Myocyte (in vitro differentiated cells): ENCODE measurements at places on chromosomes 5 and 9. TPM values are rescaled to one million over a fixed set of nuclear protein-coding genes. Genes with fewer than 3 reads are reported as not detected.

Gene PCDHGA9
- total RNA-seq = 0.88 and 1.7 TPM in 2 replicates

DNA sequence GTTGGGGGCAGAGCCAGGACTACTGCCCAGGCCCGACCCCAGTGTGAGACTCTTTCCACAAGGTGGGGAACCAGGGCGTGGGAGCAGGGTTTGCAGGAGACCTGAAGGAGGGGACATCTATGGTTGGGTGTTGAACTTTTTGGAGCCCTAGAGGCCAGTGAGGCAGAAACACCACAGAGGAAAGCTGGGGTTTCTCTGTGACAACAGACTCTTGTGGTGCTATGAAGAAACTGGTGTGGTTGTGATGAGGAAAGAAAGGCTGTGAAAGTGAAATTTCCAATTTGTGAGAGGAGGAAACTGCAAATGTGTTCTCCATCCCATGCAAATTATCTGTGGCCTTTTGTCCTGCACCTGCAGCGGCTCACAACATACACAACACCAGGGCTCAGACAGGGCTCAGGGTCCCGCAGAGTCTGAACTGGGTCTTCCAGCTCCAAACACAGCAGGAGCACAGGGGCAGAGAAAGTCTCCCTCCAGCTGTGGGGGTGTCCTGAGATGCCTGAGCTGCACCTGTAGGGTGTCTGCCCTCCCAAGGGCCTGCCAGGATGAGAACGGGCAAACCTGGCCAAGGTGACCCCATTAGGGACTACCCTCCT, 51.4 kb upstream of the GRHPR start:
- DNase-seq = no peak

DNA sequence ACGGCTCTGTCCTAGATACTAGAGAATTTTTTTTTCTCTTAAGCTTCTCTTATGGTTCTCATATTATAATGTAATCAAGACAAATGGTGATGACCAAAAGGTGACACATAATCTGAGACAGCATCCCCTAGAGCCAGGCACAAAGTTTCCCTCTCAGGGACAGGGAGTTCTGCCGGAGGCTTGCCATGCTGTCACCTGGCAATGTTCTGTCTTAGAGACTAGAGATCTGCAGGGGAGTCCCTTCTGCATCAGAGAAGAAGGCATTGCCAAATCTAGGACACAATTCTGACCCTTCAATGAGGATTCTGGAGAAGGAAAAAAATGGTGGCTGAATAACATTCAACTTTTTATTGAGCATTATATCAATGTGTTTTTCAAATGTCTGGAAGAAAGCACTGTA, 261.2 kb upstream of the TRPC7 start:
- DNase-seq = no peak

DNA sequence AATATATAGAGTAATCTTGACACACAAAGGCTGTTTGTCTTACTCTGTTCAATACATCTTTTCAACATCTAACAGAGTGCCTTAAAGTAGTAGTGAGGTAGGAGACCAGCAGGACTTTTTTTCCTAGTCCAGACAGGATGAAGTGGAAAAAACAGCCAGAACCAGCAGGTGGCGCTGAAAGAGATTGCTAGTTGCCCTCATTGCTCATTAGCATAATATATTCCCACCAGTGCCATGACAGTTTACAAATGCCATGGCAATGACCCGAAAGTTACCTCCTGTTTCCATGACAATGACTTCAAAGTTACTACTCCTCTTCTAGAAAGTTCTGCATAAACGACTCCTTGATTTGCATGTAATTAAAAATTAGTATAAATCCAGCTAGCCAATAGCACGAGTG, 387.4 kb downstream of the ACTL7B start:
- DNase-seq = peak; percentile 56

- DNase-seq = peak; percentile 30
Observed at GRCh38 chr5:157463621-157464518, 3.9 kb downstream of the NIPAL4 start.

- DNase-seq = no peak
Observed at GRCh38 chr9:109320331-109320741, 523 bp downstream of the EPB41L4B start.

DNA sequence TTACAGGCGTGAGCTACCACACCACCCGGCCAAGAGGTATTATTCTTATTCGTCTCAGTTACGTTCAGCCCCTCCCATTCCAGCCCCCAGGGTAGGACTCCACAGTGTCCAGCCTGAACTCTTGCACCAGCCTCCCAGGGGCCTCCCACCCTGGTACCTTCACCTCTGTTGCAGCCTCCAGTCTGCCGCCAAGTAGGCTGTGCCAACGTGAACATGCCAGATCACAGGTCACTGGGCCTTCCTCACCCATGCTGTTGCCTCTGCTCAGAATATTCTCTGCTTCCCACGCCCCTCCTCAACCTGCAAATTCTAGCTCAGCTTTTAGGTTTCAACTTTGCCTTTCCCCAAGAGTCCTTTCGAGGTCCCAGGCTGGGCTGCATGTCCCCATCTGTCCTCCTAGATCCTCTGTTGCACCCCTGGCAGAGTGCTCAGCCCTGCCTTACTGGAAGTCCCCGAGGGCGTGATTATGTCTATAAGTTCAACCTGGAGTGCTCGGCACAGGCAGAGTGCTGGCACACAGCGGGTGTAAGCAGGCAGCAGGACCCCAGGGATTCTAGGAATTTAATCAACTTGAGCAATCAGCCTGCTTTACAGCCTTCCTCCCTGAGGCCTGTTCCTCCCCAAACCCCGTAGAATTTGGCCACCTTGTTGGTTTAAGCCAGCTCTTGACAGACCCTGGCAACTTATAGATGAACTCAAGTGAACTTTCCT, 13.1 kb upstream of the STXBP1 start:
- DNase-seq = no peak

- DNase-seq = no peak
Observed at GRCh38 chr9:136507992-136508375, 25.1 kb upstream of the SEC16A start.

DNA sequence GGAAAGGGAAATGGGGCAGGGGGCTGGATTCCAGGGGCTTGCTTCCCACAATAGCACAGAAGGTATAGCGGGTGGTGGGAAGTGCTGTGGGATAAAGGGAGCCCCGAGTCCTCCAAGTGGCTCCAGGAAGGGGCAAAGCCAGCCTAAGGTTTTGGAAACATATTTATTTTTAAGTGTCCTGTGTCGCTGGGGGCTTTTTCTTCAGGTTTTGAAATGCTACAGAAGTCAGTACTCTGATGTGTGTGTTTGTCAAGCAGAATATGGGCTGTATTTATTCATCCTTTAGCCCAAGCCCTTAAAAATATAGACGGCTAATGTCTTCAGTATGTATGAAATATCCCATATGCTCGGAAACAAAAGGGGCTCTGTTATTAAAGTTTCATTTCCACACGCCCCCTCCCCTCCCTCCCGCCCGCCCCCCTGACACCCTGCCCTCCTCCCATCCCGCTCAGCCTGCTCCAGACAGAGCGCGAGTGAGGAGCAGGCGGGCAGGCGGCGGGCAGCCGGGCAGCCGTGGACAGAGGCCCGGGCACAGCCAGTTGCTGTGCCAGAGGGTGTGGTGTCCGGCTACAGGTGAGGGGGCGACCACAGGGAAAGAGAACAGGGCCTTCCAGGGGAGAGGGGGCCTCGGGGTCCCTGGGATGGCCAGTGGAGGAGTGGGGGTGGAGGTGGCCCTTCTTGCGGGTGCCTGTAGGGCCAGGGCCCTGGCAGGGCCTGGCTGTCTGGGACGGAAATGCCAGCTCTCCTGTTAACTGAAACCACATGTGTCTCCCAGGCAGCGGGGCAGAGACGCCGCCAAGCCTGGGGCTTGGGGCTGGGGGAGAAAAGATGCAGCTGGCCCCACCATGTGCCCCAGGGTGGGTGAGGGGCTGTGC, 39.6 kb upstream of the SYNPO start:
- DNase-seq = no peak

Gene DND1
- total RNA-seq = 0.52 and 1.0 TPM in 2 replicates

- DNase-seq = peak; percentile 32
Observed at GRCh38 chr5:34490506-34491250, 165.4 kb upstream of the RAI14 start.

DNA sequence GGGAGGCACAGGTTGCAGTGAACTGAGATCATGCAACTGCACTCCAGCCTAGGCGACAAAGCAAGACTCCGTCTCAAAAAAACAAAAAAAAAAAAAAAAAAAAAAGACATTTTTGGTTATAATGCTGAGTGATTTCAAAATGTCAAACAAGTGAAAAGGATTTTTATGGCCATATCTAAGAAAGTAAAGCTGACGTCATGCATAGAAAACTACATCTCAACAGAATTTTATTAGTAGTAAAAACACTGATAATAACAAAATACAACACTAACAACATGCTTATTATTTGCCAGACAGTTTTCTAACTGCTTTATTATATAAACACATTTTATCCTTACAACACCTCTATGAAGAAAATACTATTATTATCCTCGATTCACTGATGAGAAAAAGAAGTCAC, 833.0 kb upstream of the WWC1 start:
- no peak for DNase-seq

DNA sequence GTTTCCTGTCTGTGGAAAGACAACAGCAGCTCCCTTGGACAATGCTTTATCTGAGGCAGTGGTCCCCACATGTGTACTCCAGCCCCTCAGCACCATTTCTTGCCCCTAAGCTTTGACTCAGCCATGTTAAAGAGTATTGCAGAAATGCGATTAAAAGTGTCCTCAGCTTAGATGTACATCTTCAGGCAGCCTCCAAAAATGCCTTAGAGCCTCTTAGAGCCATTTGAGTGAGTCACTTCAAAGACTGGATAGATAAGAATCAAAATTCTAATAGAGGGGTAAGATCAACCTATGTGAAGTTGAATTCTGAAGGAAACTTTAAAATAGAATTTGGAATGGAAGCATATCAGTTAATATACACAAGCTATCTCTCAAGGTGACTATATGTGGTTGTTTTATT, 296.3 kb downstream of the ADAMTS6 start:
- DNase-seq = no peak

Gene SLC36A2
- total RNA-seq = not detected in 2 replicates

Gene CRB2
- total RNA-seq = not detected in 2 replicates

DNA sequence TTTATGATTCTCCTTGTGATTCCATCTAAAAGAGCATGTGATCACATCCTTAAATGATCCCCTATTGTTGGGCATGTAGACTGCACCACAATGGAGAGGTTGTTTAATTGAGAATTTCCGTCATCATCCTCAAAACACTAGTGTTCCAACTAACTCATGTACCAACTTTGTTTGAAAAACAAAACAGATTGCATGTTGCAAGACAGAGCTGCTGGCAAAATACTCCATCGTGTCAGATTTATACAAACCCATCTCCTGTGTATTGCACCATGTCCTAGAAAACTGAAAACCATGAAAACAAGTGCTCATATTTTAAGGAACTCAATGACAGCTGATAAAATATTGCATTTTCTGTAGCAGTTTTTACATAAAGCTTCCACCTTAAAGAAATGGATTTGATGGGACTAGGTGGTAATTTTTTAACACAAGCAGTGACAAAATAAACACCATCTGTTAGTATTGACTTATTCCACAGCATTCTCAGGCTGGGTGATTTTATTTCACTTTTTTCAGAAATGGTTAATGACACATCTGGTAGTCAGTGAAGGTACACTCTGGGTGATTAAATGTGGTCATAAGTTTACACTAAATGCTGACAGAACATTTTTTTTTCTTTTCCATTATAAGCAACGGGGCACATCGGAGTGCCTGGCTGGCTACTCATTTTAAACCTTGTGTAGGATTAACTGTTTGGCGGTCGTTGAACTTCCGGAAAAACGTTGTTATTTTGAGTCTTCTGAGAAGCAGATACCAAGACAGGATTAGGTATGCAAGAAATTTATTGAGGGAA, 602.9 kb upstream of the WWC1 start:
- no peak for DNase-seq

DNA sequence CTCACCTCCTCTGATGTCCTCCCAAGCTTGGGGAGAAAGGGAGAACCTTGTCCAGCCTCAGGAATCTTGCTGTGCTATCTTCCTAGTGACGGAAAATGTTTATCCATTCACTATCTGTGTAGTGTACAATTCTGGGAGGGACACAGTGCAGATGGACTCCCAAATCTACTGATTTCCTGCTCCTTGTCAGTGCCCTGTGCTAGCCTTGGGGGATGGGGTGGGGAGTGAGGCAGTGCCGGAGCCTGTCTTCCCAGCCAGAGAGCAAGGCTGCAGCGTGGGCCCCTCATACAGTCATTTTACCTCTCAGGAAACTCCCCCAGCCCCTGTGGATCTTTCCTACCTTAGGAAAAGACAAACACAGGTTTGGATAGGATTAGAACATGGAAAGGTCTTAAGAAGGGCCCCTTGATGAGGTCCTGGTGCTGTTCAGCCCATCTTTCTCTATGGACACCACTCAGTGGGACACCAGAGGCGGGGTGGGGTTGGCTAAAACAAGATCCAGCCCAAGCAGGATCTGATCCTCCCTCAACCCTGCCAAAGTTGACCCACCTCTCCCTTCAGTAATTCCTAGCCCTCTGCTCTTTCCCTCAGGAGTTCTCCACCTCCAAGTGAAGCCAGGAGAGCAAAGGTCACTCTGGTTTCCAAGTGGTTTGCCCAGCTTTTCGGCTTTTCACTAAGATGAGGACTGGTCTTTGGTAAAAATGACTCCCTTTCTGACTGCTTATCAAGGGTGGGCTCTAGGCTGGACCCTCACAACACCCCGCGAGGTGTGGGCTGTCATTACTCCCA, 3.4 kb downstream of the DOLK start:
- no peak for DNase-seq

Gene RORB
- not detected in 2 replicates for total RNA-seq

- no peak for DNase-seq
Observed at GRCh38 chr5:118882666-118883065, 105.7 kb downstream of the DTWD2 start.

DNA sequence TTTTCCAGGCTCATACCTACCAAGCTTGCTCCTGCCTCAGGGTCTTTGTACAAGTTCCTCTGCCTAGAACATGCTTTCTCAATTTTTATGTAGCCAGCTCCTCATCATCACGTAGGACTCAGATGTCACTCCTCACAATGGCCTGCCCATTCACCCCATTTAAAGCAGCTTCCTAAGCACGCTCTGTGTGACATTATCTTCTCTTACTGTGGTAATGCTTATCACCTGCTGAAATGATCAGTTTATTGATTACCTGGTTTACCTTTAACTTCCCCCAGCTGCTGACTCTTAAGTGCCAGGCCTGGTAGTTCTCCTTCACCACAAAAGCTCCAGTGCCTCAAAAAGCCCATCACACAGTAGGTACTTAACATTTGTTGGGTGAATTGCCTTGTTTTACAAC, 13.6 kb downstream of the FUBP3 start:
- no peak for DNase-seq

Gene PTGR1
- 56.4 and 72.9 TPM in 2 replicates for total RNA-seq

DNA sequence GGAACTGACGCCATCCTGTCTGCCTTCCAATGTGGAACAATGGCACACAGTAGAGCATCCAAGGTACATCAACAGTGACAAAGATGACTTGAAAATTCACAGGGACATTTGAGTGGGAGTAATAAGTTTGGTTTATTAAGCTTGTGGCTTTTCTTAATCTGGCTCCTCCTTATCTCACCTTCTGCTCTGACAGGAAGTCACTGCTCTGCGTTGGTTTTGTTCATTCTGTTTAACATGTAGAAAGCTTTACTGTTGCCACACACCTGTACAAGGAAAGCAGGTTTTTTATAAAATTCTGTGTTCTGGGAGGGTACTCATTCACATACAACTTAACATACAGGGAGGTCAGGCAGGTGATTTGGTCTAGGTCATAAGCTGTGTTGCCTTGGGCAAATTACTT, 1.6 kb upstream of the GZMK start:
- no peak for DNase-seq

GRCh38 chr5:157610990-157611389, 35.4 kb upstream of the ADAM19 start:
- peak; percentile 46 for DNase-seq

Gene TAF11L3
- not detected in 2 replicates for total RNA-seq

Gene AGXT2
- total RNA-seq = not detected in 2 replicates

Gene RCL1
- 11.7 and 12.1 TPM in 2 replicates for total RNA-seq

Gene NR5A1
- total RNA-seq = not detected in 2 replicates
